Naive thymus-derived CD4-positive, alpha-beta T cell (primary cell): ENCODE measurements at places on chromosomes 2 and 18.

- DNase-seq, result no peak
Measured at GRCh38 chr2:120630031-120630701, 105.5 kb upstream of the GLI2 start.

- DNase-seq, result no peak
Measured at GRCh38 chr18:8381821-8382459, 227.3 kb upstream of the RAB12 start.

DNA sequence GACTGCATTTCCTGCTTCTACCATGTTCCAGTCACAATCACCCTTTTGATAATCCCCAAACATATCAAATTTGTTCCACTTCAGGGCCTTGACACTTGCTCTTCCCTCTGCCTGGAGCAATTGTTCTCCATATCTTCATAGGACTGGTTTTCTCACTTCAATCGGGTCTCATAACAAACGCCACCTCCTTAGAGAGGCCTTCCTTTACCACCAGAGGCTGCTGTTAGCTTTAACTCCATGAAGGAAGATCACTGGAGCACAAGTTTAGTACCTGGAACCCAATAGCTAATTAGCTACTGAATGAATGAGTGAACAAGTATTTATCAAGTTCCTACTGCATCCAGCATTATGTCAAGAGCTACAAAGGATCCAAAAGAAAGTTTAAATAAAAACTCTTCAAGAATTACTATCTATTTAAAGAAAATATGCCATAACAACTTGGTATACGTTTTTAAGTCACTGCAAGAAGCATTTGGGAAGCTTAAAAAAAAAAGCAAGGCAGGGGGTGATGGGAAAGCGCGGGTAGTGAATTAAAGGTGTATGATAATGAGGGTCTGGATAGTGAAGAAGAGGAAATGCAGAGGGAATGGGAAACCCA lies 58.8 kb downstream of the BAZ2B start:
- no peak for DNase-seq

DNA sequence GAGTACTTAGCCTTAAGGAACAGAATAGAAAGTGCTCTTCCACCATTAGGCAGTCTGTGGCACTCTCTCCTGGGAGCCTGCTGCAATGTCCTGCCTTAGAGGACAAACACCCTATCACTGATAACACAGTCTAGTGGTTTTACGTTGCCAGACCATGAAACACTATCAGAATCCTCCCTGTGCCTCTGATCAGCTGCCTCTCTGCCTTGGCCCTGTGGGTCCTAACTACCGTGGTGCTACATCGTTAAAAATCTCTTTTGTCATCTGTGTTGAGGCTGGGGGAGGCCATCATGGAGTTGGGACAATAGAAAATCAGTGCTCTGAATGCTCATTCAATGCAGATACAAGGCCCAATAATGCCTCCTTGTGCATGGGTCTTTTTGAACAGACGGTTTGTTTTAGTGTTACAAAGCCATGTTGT lies 11.9 kb upstream of the APCDD1 start:
- DNase-seq, result no peak

DNA sequence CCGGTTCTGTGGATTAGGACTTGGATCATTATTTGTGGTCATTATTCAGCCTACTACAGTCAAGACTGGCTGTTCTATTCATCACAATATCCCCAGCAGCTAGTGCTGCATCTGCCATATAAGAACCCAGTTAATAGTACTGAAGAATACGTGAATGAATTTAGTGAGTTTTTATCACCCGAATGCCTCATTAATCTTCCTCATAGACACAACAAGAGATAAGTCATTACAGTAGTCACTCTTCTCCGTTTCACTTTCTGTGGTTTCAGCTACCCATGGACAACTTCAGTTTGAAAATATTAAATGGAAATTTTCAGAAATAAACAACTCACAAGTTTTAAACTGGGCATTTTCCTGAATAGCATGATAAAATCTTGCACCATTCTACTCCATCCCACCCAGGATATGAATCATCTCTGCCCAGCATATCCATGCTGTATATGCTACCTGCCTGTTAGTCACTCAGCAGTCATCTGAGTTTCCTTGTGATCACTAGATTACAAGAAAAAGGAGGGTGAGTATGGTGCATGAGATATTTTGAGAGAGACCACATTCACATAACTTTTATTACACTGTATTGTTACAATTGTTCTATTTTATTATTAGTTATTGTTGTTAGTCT lies 363.7 kb upstream of the CHAC2 start:
- no peak for DNase-seq

DNA sequence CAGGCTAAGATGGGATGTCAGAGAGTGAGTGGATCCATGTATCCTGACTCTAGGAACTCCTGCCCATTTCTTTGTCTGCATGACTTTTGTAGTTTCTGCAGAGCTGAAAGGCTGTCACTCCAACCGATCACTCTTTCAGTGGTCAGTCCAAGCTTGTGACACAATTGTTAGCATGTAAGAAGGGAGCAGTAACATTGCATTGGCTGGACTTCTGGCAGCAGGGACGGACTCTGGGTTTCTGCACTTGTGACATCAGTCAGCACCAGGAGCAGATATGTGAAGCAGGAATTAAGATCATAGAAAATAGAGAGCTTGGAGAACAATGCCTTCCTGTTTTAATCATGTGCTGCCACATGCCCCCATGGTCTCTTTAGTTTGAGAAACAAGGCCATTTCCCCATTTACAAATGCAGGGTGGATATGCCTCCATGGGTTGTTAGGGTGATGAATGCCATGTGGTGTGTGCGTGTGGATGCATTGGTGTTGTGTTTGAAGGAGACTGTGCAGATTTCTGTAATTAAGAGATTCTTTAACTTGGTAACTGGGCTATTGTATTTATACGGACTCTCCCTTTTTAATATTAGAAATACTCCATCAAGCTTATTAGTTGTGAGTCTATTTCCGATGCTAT lies 214.3 kb upstream of the EPHA4 start:
- no peak for DNase-seq

GRCh38 chr2:218301176-218301819 lies 9.0 kb upstream of the TMBIM1 start:
- DNase-seq, result peak; percentile 85

DNA sequence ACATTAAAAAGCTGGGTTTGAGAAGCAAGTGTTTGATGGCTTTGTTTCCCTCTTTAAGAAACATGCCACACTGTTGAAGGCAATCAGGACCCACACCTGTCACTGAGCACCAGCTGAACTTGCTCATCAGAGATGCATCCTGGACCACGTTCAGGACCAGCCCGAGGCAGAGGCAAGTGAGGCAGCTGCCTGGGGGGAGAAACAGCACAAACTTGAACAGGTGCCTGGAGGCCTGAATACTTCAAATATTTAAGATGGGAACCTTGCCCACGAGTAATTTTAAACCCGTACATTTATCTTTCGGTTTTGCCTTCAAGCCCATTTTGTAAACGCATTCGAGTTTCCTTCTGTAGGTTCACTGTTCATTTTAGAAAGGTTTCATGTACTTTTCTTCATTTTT lies 421.3 kb downstream of the NYAP2 start:
- DNase-seq, result no peak

DNA sequence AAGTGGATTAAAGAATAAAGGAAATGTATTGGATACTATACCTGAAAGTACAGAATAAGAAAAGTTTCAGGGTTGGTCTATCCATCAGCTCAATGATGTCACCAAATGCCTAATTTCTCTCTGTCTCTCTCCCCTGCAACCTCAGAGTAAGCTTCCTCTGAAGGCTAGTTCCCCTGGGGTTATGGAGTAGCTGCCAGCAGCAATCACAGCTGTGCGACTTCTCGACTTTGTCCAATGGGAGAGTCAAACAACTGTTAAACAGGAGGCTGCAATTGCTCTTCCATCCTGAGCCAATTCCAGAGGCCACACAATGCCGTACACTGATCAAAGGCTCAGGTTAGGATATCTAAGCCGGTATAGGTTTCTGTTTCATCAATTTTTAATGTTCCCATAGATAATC lies 95.3 kb upstream of the FANCL start:
- no peak for DNase-seq

DNA sequence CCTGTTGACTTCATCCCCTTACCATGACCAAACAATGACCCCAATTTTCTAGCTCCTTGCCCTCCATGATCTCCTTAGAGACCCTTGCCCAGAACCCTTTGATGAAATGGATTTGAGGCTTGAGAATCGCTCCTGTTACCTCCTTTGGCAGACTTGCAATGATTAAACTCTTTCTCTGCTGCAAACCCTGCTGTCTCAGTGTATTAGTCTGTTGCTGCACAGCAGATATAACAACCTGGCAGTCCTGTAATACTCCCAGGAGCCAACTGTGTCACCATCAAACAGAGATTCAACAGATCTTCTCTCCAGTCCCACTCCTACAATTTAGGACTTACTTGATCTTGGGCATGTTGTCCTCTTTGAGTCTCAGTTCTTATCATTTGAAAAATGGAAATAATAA lies 242.9 kb downstream of the HRH4 start:
- DNase-seq, result no peak

DNA sequence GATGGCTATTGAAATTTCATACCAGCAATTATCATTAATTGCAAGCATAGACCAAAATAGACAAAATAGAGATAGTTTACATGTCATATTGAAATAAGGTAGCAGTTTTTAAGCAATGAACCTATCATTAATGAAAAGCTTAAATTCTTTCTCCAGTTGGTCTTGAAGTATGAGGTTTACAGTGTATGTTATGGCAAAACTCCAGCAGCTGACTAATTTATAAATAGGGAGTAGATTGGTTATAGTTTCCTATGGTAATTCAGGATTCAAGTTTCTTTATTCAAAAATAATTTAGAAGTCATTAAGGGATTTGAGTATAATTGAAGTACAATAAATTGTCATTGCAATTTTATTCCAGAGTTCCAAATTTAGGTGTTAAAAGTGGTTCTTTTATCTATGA lies 69.6 kb upstream of the COL5A2 start:
- no peak for DNase-seq

DNA sequence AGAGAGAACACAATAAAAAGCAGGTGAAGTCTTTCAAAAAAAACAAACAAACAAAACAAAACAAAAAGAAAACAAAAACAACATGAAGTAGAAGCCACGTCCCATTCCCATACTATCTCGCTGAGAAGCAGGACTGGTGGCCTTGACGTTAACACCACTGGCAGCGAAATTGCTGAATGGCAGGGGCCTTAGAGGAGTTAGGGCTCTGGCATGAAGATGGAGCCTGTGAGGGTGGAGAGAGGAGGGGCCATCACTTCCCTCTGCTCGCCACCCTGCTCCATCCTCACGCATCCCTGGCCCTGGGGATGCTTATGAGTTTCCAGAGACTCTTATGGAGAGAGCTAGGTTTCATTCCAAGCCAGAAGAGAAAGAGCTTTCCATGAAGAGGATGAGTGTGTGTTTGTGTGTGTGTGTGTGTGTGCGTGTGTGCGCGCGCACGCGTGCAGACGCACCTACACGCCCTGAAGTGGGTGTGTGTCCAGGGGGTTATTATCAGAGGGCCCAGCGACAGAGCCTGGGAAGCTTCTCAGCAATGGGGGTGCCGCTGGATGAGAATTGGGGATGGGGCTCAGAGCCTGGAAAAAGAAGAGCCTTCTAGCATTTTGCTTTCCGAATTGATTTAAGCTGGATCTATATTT lies 20.4 kb upstream of the IMPA2 start:
- no peak for DNase-seq

- no peak for DNase-seq
Measured at GRCh38 chr2:160321006-160321405, 120.9 kb upstream of the ITGB6 start.

GRCh38 chr18:62037989-62038778 lies 145.4 kb upstream of the RNF152 start:
- no peak for DNase-seq

GRCh38 chr18:23077493-23078256 lies 57.6 kb upstream of the CABLES1 start:
- no peak for DNase-seq

- no peak for DNase-seq
Measured at GRCh38 chr2:12286347-12286746, 430.4 kb upstream of the TRIB2 start.

DNA sequence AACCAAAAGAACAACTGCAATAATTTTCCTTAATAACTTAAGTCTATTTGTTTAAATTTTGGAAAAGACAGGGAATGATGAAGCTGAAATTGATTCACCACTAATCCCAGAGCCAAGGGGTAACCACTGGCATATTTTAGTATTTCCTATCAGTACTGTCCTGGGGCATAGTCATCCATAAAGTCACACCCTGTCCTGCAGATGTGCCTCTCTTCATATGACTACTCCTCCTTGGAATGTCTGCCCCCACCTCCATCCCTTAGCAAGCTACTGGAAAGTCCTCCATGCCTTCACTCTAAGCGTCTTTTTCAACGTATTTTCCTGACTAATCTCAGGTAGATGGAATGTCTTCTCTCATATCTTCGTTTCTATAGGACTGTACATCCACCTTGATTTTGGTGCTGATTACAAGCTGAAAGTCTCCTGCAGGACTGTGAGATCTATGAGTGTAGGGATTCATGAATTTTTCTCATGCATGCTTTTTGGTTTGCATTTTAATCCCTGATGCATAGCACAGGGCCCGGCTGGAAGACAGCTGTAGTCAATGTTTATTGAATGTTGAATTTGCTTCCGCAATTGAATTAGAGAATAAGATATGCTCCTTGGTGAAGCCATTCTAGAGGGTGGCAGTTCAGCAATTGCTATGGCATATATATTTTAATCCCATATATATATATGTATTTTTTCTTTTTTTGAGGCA lies 85.6 kb downstream of the MOGAT1 start:
- DNase-seq, result no peak

- DNase-seq, result no peak
Measured at GRCh38 chr18:621291-622043, 24.7 kb downstream of the CLUL1 start.

GRCh38 chr18:44881461-44882162 lies 200.9 kb downstream of the SETBP1 start:
- no peak for DNase-seq

GRCh38 chr2:232538671-232539070 lies 821 bp upstream of the CHRNG start:
- DNase-seq, result no peak

DNA sequence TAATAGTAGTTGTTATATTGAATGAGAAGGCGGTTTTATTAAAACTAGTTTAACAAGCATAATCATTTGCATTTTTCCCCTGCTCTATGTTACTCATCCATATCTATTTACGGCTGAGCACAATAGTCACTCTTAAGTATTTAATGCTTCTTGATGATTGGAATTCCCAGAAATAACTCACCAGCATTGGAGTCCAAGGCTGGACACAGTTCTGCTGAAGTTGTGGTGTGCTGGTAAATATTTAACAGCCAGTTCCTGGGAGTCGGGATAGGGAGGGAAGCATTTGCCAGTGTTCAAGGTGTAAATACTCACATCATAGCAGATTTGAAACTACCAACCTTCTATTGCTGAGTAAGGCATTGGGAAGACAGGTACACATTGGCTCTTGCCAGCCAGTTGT lies 315.1 kb downstream of the MTX2 start:
- DNase-seq, result no peak

DNA sequence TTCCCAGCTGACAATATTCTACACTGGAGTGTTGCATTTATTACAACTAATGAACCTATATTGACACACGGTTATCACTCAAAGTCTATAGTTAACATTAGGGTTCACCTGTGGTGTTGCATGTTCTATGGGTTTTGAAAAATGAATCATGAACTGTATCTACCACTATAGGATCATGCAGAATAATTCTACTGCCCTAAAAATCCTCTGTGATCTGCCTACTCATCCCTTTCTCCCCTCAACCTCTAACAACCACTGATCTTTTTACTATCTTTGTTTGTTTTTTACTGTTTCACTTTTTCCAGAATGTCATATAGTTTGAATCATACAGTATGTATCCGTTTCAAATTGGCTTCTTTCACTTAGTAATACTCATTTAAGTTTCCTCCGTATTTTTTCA lies 47.6 kb upstream of the TCF7L1 start:
- no peak for DNase-seq
